ENCODE measurements at places on chromosomes 1 and 21.

DNA sequence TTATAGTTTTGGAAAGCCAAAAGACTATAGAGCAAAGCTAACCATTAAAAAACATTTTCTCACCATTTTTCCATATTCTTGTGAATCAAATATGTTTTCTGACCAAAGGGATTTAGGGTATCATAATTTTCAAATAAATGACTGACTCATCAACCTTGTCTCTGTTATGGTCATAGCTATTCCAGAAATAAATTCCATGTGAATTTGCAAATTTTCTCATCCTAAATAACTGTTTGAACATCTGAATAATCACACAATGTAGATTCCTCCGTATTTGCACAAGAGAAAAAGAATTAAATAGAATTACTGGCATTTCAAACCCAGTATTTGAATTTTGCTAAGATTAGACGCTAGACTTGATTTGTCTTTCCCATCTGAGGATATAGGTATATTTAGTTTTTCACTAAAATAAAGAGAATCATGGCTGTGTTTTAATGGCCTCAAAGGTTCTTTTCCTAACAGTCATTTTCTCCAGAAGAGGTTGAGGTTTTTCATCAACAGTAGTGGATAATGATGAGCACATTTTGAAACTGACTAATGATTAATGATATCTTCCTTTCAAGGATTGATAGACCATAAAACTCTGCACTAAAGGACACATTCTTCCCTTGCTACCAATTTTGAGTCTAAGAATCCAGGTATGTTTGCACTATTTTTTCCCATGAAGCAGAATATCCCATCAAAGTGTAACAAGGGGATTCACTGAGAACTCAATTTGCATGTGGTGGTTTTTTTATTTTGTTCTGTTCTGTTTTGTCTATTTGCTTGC is 9.5 kb upstream of the DUSP23 start:
- DNase-seq = no peak

DNA sequence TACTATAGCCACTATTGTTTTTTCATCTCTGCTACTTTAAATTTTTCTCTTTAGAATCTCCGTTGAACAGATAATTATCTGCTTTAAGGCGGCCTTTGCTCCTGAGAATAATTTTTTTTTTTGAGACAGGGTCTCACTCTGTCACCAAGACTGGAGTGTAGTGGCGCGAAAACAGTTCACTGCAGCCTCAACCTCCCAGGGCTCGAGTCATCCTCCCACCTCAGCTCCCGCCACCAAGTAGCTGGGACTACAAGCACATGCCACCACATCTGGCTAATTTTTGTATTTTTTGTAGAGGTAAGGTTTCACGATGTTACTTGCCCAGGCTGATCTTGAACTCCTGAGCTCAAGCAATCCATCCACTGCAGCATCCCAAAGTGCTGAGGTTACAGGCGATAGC is 28.6 kb downstream of the TRIT1 start:
- DNase-seq = no peak

- no peak for DNase-seq
Observed at GRCh38 chr1:246748867-246749266, 24.7 kb downstream of the SCCPDH start.

DNA sequence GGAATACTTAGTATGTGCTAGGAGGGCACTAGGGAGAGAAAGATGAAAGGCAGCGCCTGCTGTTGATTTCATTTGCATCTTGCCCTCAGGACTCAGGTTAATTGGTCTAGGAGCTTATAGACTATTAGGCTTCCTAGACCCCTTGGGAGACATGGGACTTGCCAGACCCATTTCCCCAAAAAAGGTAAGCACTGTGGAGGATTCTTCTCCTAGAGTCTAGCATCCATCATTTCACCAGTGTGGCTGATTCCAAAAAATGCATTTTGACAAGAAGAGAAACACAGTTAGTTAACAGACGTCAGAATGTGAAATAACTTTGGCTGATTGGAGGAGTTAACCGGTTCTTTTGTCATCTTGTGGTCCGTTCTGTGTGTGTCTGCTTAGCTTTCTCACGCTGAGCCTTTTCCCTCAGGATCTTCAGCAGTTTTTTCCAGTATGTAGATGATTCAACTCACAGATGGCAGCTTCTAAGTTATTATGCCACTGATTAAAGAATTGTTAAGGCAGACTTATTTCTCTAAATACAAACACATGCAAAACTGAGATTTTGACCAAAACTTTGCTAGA is 108.8 kb downstream of the KIF26B start:
- DNase-seq = no peak
